Stimulated activated CD4-positive, alpha-beta T cell treated with anti-CD3 and anti-CD28 coated beads, Interleukin-1b, Interleukin-23, amount 100 ng/mL, for 48 hours (primary cell): ENCODE measurements at places on chromosomes 5 and 9.

DNA sequence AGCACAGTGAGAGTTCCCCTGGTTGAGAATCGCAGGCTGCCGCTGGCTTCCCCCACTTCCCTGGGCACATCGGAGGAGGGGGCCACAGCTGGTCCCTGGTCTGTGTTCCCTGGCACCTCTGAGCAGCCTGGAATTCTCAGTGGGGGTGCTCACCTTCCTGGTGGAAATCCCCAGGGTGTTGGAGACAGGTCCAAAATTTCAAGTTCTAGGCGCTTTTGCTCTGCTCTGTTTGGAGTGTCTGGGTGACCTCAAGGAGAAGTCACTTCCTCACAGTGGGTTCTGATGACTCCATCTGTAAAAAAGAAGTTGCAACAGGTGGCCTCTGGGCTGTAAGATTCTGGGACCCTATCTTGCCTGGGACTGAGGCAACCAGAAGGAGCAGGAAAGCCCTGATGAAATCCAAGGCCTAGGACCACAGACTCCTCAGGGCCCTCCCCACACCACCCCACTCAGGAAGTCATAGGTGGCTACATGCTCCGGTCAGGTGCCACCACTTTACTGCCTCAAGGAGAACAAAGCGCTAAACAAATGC lies at the start of gene TRAF1:
TRAF1 (minus strand) TSS at position 400 of the 532 bp plus-strand sequence. CDS start 721 bp downstream, outside the sequence.
- no peak for DNase-seq

GRCh38 chr9:136488247-136489214 lies 5.7 kb upstream of the SEC16A start:
- DNase-seq, result peak; percentile 71

DNA sequence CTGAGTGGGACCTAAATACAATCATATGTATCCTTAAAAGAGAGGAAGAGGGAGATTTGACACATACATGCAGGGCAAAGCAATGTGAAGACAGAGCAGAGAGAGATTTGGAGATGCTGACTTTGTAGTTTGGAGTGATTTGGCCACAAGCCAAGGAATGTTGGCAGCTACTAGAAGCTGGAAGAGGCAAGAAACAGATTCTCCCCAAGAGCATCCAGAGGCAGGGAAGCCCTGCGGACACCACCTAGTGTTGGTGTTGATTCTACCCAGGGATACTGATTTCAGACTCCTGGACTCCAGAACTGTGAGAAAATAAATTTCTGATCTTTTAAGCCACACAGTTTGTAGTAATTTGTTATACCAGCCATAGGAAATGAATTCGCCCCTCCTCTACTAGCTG lies 64.9 kb upstream of the OSMR start:
- no peak for DNase-seq

DNA sequence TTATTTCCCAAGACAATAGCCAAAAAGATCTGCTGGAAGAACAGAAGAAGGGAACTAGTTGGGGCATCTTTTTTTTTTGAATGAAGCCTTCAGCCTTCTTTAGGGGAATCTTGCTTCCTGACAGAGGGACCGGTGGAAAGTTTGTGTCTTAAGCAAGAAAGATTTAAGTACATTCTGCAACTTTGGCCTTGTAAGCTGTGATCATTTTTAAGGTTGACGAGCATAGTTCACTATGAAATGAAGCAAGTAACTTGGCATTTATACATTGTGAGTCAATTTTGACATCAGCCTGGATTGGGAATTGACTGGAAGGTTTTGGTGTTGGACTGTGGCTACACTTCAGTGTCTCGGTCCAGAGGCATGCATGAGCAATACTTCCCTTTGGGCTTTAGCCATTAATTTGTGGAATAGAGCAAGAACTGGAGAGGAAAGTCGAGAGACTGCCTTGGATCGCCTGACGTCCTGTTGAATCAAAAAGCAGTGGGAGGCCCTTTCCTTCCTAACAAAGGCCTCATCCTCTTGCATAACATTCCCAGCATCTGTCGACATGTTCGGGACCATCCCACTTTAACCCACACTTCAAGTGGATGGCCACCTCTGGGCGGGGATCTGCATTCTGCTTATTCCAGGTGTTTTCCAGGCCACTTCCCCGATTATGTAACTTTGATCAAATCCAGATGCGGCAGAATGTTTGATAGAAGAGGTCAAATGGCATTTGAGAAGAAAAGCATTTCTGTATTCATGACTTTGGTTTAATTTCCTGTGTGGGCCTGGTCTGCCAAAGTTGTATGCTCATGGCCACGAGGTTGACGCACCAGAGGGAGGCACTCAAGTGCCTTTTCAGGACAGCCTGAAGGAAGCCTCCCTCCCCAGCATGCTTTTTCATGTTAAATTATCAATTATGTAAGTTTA lies 12.5 kb downstream of the ABL1 start:
- no peak for DNase-seq

DNA sequence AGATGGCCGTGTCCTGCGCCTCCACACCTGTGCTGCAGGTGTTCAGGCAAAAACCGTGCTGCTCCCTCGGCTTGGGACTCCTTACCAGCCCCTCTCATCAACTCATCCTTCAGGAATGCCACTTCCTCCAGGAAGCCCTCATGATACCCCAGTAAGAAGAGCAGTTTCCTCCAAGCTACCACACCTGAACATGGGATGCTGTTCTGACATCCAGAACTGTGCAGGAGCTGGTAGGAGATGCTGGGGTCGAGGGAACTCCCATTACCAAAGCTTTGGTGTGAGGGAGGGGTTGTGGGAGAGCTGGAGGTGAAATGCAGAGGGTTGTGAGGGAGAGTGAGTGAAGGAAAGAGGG lies 18.9 kb downstream of the CARD19 start:
- no peak for DNase-seq

GRCh38 chr9:83536332-83536731 lies 1.9 kb downstream of the FRMD3 start:
- no peak for DNase-seq

DNA sequence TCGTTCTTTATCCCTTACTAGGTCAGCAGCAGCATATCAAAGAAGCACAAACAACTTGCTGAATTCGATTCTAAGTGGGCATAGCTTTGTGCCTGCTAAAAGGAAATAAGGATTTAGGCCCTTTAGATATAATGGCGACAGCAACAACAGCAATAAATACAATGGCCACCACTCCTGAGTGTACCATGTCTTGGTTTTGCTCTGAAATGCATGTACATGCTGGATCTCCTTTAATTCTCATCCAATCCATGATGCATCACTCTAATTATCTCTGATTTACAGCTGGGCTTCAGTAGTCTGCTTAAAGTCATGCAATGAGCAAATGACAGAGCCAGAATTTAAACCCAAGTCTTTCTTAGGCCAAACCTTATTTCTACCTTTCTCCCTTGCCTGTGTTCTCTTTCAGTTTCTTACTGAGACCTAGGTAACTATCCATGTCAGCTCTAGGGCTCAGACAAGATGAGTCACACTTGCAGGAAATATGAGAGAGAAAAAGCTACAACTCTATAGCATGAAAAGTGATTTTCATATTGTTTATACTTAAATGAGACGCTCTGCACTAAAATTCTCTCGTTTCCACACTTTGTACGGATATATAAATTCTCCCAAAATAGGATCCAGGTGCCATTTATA lies 111.8 kb downstream of the HMHB1 start:
- DNase-seq, result no peak

GRCh38 chr5:93831449-93831848 lies 90.0 kb upstream of the POU5F2 start:
- DNase-seq, result no peak

DNA sequence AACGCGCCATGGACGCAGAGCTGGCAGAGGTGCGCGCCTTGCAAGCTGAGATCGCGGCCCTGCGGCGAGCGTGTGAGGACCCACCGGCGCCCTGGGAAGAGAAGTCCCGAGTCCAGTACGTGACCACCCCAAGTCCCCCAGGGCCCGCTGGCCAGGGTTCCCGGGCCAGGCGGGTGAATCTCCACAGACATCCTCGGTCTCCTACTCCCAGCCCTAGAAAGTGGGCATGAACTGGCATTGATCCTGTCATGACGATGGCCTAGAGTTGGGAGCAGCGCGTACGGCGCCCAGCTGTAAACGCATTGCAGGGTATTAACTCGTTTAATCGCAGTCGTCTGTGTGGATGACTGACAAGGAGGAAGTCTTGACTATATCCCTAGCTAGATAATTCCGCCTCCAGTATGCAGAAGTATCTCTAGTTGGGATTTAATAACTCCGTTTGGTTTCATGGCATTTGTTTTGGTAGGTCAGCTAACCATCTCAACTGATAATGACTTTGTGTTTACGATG lies 293 bp downstream of the CENPP start:
- DNase-seq, result no peak

DNA sequence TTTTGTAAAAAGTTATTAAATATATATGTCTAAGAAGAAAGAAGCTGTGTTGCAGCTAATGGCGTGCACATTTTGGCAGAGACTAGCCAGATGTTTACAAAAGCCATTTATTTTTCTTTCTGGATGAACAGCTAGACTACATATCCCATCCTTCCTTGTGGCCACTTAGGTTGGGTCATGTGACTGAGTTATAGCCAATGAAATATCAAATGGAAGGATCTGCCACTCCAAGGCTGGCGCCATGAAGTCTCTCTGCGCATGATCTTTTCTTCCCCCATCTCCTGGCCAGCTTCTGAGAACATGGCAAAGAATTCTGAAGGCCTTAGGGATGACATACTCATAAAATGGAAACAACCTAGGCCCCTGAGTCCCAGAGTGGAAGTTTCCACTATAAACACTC lies 244.2 kb upstream of the DAB2 start:
- DNase-seq, result no peak

GRCh38 chr5:154276973-154277331 lies 86.4 kb downstream of the GALNT10 start:
- DNase-seq, result no peak

- no peak for DNase-seq
Measured at GRCh38 chr9:129162497-129163197, 15.4 kb downstream of the IER5L start.

- no peak for DNase-seq
Measured at GRCh38 chr9:134028575-134029247, 3.4 kb downstream of the BRD3OS start.

GRCh38 chr5:163269624-163270023 lies 167.8 kb upstream of the CCNG1 start:
- DNase-seq, result no peak
